ENCODE measurements at places on chromosomes 1 and 21.

DNA sequence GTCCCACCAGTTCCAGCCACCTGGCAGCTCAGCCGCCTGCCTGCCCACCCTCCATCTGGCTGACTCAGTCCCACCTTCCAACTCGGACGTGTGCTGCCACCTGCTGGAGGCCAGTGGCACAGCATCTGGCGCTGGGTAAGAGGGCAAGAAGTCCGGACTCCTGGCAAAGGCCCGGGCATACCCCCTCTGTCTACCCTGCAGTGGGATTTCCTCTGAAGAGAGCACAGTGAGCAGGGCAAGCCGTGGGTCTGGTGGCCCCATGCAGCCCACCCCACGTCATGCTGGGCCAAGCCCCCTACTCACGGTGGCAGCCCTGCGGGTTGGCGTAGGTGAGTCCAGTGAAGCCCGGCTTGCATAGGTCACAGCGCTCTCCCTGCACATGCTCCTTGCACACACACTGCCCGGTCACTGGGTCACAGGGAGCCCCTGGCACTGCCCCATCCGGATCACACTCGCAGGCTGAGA lies 24.5 kb downstream of the LAMB3 start:
- peak; percentile 74 for DNase-seq

DNA sequence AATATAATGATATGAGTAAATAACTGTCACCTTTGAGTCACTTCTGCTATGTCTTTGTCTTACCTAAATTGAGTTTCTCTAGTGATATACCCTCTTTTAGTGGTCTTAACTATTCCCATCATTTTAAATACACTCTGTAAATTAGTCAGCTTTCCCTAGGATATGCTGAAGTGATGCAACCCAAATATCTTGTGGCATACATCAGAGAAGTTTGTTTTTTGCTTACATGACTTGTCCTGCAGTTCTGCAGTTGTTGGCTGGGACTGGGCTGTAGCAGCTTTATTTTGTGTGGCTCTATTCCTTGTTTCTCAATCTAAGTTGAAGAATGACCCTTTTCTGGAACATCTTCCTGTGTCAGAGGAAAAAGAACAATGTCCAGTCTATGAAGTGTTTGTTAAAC lies 76.4 kb downstream of the TTC3 start:
- peak; percentile 57 for DNase-seq

GRCh38 chr1:108653431-108654105 lies 7.3 kb downstream of the HENMT1 start:
- no peak for DNase-seq

DNA sequence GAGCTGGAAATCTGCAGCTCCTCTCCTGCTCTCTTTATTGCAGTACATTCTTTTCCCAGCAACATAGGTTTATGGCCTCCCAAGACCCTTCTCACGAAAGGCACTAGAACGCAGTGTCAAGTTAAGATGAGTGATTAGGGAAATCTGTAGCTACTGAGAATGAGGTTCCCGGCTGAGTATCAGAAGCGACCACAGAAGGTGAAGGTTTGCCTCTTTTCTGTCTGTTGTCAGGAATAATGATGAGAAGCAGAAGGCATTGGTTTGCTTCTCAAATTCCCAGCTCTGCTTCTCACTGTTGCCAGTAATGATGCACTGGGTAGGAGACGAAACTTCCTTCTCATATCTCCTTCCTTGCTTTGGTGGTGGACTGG lies 128.4 kb downstream of the NTMT2 start:
- peak; percentile 54 for DNase-seq

DNA sequence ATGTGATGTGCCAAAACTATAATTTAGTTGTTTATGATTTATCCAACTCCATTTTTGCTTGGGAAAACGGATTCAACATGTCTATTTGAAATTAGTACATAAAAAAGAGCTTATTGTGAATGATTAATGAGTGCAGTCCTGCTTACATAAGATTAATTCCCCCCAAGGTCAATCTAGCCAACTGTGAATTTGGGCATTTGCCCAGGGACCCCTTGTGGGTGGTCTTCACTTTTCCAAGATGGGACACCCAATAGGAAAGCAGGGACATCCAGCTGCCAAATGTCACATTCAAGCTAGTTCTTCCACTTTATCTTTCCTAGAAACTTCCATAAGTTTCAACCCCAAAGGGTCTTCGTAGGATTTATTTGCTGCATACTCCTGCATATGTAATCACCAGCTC lies 362.4 kb upstream of the PKN2 start:
- no peak for DNase-seq

DNA sequence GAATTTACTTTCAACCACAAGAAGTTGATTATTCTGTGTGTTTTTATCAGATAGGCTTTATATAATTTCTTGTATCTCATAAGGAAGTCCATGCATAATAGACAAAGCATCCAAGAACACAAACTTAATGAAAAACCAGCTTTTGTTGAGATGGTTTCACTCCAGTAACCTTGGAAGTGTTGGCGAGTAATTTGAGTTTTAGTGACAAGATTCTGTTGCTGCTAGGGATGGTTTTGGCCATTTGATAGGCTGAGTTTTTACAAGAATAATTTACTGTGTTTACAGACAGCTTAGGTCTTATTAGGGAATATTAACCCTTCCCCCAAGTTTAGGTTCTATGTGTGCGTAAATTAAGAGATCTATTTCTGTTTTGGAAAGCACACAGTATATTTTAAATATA lies 513.6 kb downstream of the USP25 start:
- no peak for DNase-seq

DNA sequence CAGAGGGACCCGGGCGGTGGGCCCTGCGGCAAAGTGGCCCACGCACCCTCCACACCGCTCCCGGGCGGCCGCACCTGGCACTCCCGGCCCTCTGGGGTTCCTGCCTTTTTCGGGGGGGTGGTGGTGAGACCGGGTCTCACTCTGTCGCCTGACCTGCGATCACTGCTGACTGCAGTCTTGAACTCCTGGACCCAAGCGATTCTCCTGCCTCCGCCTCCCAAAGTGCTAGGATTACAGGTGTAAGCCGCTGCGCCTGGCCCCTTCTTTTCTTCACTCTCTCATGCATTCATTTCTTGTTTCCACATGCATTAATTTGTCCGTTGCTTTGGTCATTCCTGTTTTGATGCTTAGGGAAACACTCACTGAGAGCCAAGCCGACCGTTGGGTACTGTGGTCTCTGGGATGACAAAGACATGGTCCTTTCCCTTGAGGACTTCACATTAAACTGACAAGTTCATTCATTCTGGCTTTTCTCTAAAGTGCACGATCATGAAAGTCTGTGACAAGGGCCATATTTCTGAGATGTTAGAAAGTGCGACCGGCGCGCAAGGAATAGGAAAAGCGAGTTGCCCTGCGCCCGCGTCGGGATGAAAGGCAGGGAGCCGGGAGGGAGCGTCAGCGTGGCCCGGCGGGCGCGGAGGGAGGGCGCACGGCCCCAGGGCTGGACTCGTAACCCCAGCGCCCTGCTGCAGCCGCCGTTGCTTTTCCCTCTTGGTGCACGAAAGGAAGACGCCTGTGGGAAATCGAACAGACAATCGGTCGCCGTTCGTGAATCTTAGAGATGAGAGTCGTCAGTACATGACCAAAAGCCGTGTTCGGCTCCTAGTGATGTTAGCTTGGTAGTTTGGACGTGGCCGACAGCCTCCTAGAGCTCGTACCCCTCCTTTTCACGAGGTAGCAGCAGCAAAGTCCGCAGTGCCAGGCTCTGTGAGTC lies 1.0 kb upstream of the MCOLN2 start:
- DNase-seq, result no peak

DNA sequence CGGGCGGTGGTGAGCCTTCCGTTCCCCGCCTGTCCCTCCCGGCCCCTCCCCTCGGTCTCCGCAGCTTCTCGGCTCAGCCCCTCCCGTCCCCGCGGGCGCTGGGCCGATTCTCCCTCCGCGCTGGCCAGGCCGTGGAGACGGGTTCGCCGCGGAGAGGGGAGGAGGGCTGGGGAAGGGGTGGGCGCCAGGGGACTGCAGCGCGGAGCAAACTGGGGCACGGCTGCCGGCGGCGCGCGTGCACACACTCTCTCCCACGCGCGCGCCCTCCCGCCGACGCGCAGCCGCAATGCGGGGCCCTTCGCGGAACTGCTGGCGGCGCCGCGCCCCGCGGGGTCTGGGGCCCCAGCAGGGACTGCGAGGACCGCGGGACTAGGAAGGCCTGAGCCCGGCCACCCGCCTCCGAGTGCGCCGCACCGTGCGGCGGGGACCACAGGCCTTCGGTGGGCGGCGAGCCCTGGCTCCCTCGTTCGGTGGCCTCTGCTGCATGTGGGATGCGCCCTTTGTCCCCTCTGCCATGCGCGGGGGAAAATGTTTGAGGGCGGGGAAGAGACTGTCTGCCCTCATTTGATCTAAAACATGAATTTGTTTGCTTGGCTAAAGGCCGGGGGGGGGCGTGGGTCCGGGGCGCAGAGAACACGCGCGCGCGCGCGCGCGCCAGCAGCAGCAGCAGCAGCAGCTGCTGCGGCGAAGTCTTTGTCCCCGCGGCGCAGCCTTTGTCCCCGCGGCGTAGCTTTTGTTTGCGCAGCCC lies 90.7 kb upstream of the VAMP3 start:
- peak; percentile 56 for DNase-seq

GRCh38 chr1:229130028-229130668 lies 140.8 kb upstream of the RAB4A start:
- no peak for DNase-seq

DNA sequence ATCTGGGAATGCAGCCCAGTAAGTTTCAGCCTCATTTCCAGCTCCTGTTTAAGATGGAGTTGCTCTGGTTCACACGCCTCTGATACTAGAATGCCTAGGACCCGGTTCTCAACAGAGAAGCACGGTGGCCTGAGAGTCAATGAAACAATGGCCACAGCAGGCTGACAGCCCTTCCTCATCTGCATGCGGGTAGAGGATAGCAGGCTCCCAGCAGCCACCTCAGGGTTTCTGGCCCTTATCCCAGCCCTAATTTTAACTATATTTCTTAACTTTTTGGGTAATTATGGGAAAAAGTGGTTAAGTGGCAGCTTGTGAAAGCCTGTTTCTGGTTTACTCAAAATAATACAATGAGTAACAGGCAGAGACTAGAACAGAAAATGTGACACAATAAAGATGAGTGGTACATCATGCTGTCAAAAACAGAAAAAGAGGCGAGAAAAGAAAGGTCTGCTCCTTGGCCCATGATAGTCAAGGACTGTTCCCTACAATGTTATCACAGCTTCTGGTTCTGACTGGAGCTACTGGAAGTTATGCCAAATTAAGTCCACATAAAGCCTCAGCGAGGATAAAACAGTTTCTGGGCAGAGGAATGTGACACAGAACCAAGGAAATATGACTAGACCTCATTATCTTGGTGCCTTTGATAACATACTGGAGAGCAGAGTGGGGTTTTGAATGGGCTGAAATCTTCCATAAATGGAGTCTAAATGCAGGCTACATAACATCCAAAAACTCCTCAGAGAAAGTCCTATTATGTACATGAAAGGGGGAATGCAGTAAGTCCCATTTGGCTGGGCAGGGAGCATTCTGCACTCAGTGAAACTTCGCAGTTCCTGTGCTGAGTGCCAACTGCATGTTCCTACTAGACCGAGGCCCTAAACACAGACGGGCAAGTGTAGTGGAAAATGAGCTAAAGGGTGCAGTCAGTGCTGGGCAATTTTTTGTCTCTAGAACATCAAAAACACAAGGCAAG lies 92.1 kb downstream of the NIBAN1 start:
- peak; percentile 38 for DNase-seq

GRCh38 chr1:186206048-186206570 lies 168.9 kb downstream of the TPR start:
- no peak for DNase-seq

GRCh38 chr1:147336291-147336690 lies 93.8 kb downstream of the CHD1L start:
- no peak for DNase-seq

GRCh38 chr1:116345011-116345410 lies 28.0 kb upstream of the ATP1A1 start:
- no peak for DNase-seq

DNA sequence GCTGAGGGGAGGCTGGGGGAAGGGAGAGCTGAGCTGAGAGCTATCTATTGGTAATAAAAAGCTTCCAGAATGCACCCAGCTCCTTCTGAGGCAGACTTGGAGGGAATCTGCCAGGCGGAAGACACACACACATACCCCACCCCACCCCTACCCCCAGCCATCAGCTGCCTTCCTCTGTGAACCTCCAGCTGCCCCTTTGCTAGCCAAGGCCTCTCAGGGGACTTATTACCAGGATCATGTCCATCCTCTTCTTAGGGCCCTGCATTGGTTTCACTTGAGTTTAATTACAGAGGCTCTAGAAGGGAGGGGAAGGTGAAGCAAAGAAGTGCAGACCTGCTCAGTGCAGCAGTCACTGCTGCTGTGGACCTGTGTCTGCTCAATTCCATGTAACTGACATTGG lies 156.4 kb downstream of the OMA1 start:
- DNase-seq, result no peak

DNA sequence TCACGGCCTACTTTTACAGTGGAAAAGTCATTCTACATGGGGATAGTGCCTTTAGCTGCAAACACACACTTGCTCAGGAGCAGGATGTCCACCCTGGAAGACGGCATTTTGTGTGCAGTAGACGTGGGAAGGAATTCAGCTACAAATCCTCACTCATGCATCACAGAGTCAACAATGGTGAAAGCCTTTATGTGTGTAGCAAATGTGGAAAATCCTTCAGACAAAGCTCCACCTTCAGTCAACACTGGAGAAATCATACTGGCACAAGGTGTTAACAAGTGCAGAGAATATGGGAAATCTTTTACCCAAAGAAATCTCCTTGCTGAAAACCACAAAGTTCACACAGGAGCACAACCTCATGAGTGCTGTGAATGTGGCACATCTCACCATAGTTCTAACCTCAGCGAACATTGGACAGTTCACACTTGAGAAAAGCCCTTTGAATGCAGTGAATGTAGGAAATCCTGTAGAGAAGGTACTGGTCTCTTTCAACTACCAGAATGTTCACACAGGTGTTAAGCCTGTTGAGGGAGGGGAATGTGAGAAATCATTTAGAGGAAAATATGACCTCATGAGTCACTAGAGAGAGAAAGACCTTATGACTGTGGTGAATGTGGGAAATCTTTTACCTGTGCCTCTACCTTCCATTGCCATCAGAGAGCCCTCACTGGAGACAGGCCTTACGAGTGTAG lies 101.8 kb downstream of the PTGS2 start:
- no peak for DNase-seq

DNA sequence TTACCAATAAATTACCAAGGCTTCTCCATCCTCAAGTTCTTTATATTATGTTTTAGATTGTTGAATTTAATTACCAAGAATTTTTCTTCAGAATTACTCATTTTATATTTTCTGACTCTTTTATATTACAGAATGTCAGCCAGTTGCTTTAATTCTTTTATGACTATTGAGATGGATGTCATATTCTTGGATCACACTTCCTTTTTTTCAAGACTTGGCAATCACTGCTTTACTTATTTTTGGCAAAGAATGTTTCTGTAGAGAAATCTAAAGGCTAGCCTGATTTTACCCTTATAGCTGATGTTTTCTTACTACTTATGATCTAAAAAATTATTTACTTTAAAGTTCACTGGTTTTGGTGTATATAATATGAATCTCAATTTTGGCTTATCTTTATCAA lies 721.1 kb upstream of the TMPRSS15 start:
- DNase-seq, result no peak
